ENCODE measurements at places on chromosomes 4 and X.

GRCh38 chr4:98482503-98482846, 175.9 kb downstream of the TSPAN5 start:
- no peak for DNase-seq

GRCh38 chrX:23822397-23822796, 39.4 kb downstream of the SAT1 start:
- peak; percentile 89 for DNase-seq

GRCh38 chr4:2860391-2861348, 17.0 kb downstream of the ADD1 start:
- no peak for DNase-seq

- peak; percentile 92 for DNase-seq
These were observed 7.7 kb upstream of the GABRE start for GRCh38 chrX:151982222-151982621.

GRCh38 chr4:110907801-110908313, 285.0 kb upstream of the PITX2 start:
- no peak for DNase-seq

GRCh38 chr4:2083826-2084160, 24.7 kb downstream of the NAT8L start:
- no peak for DNase-seq
